HL-60 (cell line): ENCODE measurements at places on chromosomes 3 and 15.

GRCh38 chr3:36763850-36764703 lies at the start of gene DCLK3:
Gene DCLK3 (minus strand): TSS chr3:36764553. CDS start chr3:36764263, 290 bp downstream.
- DNase-seq = peak; percentile 4

GRCh38 chr15:75167588-75168350 lies 33.9 kb upstream of the C15orf39 start:
- DNase-seq = no peak

GRCh38 chr3:197752107-197752506 lies 2.4 kb downstream of the FYTTD1 start:
- DNase-seq = no peak

DNA sequence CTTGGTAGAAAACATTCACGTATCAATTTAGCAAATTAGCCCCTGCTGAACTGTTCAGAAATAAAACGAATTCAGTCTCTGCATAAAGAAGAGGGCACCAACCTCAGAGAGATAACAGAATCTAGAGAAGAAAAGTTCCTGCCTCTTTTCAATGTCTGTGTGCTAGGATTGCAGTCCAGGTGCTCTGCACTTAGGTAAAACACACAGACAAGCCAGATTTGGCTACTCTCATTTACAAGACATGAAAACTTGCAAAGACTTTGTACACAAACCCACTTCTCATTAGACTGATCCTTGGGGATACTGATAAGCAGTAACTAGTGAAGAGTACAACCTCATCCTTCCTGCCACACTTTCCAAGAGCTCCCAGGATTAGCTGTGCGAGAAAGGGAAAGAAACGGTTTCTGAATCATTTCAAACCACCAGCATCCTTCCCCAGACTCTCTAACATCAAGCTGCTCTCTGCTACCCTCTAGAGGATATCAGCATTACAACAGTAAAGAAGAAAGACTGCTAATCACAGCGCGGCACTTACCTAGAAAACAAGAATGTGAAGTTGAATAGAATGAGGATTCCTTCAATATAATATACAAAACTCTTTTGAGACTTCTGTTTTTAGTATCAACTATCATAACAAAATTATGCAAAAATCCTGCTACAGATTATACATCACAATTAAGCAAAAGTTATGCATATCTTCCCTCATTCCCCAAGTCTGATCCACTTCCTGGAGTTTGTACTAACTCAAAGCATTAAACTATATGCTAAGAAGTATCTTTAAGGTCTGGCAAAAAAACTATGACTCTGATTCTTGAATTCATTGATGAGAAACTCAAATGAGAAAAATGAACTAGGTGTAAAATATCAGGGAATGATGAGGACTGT lies 306.4 kb downstream of the MAGI1 start:
- DNase-seq = peak; percentile 5

DNA sequence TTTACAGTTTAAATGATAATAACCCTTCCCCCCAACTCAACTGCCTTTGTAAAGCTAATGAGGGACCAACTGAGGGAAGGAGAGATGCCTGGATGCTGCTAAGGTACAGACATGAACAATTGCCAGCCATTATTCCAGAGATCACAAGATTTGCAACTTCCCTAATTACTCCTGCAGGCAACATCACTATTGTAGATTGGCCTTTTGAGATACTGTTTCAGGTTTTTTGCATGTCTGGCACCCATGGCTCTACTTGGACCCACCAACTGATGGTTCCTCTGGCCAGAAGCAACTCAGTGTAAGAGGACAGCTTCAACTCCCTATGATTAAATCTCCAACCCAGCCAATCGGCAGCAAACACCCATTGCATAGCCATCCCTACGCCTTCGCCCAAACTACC lies 478.7 kb downstream of the FHIT start:
- DNase-seq = no peak

DNA sequence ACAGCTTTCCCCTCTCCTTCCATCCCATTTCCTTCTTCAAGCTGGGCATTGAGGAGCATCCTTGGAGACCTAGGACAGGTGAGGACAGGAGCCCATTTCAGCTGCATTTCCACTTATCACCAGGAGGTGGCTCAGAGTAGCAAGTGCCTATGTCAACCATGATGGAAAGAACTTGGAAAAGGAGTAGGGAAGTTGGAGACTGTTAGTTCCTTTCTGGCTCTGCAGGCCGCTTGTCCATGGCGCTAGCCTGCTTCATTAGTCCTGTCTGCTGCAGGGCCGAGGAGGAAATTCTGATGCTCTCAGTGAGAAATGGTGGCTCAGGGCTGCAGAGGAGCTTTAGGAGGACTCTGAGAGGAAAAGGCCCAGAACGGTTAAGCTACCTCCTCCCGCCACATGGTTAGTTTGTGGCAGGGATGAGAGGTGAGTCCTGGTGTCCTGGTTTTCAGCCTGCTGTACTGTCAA lies 7.0 kb upstream of the CD276 start:
- DNase-seq = no peak

- peak; percentile 7 for DNase-seq
Observed at GRCh38 chr3:113223475-113224281, 12.3 kb downstream of the BOC start.

DNA sequence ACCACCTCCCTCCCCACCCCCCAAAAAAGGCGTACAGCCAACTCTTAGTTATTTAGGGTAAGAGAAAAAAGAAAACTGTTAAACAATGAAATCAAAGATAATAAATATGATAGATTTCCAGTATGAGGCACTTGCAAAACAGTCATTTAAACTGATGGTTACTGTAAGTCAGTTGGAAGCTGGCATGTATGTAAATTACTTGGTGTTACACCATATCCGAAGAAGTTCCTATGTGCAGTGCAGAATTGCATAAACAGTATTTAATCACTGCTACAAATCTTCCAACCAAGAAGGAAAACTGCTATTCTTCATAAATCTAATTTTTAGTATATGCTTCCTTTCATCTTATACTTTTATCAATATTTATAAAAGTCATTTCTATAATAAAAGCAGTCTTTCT lies 62.0 kb downstream of the LEO1 start:
- DNase-seq = no peak

DNA sequence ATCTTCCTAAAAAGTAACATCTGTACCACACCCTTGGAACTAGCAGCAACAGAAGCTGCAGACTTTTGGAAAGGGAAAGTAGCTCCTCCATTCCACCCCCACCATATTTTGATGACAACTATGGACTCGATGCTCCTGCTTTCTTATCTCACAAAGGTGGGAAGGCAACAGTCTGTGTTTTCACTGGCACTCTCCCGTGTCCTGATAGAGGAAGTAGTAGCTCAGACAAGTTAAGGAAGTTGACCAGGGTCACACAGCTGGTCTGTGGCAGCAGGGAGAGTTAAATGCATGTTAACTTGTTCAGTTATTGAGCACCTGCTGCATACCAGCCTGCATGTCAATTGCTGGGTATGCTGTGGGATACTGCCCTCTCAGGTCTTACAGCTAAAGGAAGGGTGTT lies 33.1 kb downstream of the BHLHE40 start:
- DNase-seq = peak; percentile 60

- no peak for DNase-seq
Observed at GRCh38 chr15:34064438-34064837, 25.4 kb upstream of the AVEN start.

- DNase-seq = no peak
Observed at GRCh38 chr15:93031103-93031464, 57.9 kb downstream of the RGMA start.

DNA sequence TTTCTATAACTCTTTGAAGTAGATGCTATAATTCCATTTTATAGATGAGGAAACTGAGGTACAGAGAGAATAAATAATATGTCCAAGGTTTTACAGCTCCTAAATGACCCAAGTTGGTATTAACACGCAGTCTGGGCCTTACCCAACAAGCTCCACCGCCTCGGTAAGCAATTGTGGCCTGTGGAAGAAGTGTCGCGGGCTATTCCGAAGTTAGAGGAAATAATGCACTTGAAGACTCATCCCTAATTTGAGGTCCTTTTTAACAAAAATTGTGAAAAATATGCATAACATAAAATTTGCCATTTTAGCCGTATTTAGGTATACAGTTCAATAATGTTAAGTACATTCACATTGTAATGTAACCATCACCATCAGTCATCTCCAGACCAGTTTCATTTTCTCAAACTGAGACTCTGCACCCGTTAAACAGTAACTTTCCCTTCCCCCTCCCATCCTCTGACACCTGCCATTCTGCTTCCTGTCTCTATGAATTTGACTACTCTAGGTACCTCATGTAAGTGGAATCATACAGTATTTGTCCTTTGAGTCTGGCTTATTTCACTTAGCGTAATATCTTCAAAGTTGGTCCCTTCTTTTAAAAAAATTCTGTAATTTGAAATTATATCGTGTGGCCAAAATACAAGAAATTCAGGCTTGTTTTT lies 18.2 kb downstream of the IDH3A start:
- no peak for DNase-seq

DNA sequence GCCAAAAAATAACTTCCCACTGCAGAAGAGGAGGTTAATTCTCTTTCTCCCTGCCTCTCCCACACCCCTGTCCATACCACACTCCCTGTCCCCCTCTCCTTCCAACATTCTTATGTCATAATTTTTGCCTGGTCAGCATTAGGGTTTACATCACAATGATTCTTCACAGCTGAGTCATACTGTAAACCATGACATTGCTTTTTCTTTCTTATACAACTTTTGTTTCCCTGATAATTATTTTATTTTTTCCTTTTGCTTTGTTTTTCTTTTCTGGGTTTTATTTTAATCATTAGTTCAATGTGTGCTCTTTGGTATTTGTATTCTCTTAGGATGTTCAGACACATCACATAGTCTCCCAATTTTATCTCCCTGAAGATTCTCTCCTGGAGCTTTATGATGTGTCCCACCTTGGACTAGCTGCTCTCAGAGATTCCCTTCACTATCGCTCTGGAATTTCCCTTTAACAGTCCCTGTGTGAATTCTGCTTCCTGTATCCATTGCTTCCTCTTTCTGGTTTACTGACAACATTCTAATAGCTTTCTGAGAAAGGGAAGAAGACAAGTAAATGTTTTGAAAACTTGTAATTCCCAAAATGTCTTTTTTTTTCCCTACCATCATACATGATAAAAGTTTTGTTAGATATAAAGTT lies 70.7 kb downstream of the SOX2 start:
- DNase-seq = no peak

GRCh38 chr3:39065197-39065596 lies 13.4 kb downstream of the WDR48 start:
- DNase-seq = peak; percentile 20

- no peak for DNase-seq
Observed at GRCh38 chr3:193812078-193812725, 219.2 kb downstream of the OPA1 start.

DNA sequence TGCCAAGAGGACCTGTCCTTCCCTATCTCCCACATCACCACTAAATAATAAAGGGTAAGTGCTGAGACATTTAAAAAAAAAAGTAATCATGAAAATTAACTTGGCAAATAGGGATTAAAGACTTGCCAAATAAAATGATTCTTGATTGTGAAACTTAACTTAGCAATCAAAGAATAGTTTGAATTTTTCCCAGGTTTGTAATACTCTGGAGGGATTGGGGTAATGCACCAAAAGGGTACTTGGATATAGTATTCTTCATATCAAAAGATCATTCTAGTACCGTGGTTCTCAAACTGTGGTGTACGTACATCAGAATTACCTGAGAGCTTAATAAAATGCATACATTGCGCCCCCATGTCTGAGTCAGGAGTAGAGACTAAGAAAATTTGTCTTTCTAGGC lies 28.5 kb downstream of the CALML4 start:
- no peak for DNase-seq
